GM03348 (cell line): ENCODE measurements at places on chromosomes 2 and 18.

GRCh38 chr2:48714245-48714644 lies 41.3 kb downstream of the LHCGR start:
- no peak for DNase-seq

DNA sequence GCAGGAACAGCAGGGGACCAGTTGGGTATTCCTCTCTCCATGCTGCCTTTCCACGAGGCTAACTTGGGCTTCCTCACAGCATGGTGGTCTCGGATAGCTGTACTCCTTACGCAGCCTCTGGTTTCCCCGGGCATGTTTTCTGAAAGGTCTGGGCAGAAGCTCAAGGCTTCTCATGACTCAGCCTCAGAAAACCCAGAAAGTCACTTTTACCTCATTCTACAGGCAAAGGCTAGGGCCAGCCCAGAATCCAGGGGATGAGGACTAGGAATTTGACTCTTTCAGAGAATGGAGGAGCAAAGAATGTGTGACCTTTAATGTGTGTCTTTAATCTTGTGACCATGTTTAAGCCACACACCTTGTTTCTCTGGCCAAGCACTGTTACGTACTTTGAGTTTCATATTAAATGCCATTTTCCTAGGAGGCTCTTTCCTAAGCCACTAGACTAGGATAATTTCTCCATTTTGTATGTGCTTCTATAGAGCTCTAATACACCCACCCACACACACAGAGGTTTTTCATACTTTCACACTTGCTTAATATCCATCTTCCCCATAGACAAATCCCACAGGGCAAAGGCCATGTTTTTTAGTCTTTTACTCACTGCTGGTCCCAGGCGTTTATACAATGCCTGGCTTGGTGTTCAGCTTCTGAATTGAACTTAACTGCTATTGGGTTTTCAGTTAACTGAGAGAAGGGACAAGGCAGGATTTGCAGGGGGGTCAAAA lies 77.3 kb downstream of the LONRF2 start:
- DNase-seq: peak; percentile 35

DNA sequence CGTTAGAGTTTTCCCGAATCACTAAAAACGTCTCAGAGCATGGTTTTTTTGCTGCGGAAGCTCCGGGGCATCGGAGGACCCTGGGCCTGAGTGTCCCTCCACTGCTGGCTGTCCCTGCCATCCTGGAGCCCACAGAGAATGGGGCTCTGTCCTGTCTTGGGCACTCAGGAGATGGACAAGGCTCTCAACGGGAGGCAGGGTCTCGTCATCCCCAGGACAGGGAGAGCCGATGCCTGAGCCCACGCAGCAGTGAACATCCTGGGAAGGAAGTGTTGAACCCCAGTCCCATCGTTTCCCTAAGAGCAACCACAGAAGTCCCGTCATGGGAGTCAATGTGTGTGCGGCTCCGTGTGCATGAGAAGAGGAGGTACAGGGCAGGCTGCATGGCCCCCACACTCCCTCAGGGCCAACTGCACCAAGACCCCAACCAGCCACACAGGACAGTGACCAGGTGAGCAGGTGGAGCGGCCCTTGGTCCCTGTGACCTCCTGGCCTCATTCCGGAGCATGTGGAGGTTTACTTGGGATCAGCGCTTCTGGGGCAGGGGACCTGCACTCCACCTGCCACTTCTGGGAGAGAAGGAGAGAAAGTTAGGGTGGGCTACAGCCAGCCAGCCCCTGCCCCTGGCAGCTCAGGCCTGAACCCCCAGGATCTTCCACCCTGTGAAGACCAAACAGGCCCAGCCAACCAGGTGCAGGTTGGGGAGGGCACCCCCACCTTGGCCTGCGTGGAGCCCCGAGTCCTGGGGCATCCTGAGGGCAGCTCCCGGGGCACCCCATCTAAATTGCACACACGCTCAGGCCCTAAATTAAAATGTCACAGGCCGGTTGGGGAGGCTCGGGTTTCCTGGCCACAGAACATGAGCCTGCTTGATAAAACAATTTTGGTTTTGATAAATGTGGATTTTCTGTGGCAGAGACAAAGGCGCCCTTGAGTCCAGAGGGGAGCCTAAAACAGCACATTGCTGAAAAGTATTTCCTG lies 3.1 kb upstream of the SNED1 start:
- no peak for DNase-seq

GRCh38 chr2:230668184-230668938 lies 44.3 kb upstream of the CAB39 start:
- no peak for DNase-seq

GRCh38 chr2:145792745-145793144 lies 1272.8 kb upstream of the ZEB2 start:
- no peak for DNase-seq

GRCh38 chr2:212528106-212528856 lies 10.3 kb downstream of the ERBB4 start:
- DNase-seq: no peak

- DNase-seq: no peak
Measured at GRCh38 chr2:157326698-157327097, 1.1 kb upstream of the ERMN start.

GRCh38 chr2:224069172-224069571 lies 30.1 kb upstream of the SERPINE2 start:
- peak; percentile 59 for DNase-seq

GRCh38 chr2:118841450-118841827 lies 6.0 kb downstream of the EN1 start:
- DNase-seq: no peak

GRCh38 chr2:238786379-238786778 lies 61.5 kb upstream of the TWIST2 start:
- peak; percentile 79 for DNase-seq

DNA sequence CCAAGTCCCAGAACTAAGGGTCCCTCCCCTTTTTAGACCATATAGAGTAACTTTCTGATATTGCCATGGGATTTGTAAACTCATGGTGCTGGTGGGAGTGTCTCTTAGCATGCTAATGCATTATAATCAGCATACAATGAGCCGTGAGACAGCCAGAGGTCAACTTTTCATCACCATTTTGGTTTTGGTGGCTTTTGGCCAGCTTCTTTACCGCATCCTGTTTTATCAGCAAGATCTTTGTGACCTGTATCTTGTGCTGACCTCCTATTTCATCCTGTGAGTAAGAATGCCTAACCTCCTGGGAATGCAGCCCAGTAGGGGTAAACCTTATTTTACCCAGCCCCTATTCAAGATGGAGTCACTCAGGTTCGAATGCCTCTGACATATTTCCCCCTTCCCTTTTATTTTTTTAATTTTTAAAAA lies 148.2 kb downstream of the PHLPP1 start:
- DNase-seq: no peak

DNA sequence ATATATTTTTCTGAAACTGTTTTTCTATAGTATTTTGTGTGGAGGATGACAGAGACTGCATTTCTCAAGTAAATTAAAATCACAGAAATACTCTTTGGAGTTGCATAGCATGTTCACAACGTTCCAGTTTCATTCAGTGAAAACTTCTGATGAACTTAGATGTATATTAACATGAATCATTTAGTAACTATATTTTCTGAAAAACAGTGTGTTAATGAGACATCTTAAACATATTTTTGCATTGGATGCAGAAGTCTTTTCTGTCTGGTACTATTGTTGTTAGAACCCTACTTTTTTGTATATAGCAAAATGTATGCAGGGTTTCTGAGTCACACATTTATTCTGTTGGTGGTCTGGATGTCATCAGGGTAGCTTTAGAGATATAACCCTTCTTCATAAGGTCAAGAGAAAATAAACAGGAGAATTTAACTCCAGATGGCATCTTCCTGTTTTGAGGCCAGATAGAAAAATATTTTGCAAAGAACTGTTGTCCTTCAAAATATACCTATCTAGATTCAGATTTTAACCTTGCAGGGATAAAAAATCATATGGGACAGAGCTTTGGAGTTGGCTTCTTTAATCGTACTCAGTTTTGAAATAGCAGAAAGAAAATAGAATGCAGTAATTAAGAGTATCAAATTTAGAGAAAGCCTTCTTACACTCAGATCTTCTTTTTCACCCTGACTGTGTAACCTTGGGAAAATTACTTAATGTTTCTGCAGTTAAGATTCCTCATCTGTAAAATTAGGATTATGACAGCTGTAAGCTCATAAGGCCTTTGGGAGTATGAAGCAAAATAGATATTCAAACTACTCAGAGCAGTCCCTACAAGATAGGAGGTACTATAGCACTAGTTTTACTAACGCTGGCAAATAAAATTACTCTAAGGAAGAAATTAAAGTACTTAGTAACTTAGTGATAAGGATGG lies 5.3 kb downstream of the COL3A1 start:
- DNase-seq: no peak

DNA sequence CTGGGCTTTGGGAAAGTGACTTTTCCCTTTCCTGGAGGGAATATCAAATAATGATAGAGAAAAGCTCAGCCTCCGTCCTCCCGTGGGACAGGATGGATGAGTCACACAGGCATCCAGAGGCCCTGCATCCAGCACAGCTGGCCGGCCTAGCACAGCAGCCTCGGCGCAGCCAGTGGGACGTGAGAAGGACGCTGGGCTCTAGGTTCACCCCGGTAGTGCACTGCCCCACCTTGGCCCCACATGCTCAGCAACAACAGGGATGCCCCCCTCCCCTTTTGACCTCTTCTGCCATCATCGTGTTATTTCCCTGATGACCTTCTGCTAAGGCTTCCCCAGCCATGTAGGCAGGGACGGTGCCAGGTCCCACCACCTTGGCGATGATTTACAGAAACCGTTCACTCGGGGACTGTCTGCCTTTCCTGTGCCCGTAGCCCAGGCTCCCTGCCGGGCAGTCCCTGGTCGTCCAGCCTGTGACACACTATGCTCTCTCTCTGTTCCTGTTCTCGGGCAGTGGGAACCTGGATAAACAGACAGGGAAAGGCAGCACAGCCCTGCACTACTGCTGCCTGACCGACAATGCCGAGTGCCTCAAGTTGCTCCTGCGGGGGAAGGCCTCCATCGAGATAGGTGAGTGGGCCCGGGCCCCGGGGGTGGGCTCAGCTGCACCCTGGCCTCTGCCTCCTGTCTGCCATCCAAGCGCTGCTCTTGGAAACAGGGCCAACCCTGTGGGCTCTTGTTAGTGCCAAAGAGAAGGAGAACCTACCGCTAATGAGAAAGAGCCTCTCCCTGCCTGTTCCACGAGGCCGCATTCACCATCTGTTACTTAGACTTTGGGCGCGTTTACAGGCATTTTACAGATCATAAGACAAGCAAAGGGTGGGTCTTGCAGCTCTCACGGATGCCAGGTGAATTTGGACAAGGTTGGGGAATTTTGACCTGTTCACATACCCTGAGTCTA lies 44.6 kb downstream of the ITGB1BP1 start:
- peak; percentile 93 for DNase-seq

GRCh38 chr2:1153920-1154319 lies 203.3 kb downstream of the SNTG2 start:
- no peak for DNase-seq

DNA sequence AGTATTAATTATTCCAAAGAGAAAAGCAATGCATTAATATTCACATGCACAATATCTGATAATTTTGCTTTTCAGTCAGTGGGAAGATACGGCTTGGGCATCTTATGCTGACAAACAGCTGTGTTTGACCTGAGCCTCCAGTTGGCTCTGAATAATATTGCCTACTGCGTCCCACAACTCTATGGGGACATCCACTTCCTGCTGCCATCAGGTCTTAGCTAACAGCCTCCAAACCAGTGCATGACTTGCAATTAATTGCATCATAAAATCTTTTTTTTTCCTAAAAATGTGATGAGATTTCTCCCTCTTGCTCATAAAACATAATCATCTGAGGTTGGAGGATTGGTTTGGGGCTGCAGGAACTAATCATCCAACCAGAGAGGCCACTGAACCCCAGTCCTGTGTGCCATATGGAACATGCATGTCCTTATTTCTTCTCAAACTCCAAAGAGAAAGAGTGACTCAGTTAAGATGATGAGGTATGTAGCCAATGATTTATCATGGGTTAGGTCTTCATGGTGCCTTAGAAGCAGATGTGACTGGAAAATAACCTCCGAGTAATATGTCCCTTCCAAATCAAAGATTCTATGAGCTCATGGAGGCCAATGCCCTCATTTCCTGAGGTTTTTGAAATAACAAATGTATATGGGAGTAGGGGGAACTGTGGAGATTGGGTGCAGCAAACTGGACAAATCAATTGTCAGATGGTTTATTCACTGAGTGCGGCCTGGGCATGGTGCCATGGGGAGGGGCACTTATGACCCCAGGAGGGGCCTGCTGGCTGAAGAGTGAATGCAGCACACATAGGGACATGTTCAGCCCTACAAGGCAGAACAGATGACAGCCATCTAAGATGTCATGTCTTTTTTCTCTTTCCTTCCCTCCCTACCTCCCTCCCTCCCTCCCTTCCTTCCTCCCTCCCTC lies 39.4 kb downstream of the EDAR start:
- no peak for DNase-seq

DNA sequence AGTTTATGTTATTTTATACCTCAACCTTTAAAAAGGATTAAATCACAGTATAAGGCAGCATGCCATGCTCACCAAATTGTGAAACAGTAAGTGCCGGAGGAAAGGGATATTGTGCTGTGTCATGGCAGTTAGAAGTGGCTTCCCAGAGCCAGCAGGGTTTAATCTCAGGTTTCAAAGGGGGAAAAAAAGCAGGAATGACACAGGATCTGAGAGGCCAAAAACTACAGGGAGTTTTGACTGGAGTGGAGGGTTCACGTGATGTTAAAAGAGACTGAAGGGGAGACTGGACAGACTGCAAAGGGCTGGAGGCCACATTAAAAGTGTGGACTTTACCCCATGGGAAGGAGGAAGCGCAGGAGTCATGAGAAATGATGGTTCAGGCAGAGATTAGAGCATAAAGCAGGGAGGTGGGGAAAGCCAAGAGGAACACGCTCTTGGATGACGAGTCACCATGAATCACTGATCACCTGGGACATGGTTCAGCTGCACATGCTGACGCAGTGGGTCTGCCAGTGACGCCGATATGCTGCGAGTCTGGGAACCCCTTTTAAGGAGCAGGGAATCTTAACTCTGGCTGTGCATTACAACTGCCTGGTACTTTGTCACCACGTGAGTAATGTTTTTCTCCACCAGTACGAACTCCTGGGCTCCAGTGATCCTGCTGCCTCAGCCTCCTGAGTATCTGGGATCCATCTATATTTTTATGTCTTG lies 6.1 kb downstream of the CHMP1B start:
- peak; percentile 81 for DNase-seq

DNA sequence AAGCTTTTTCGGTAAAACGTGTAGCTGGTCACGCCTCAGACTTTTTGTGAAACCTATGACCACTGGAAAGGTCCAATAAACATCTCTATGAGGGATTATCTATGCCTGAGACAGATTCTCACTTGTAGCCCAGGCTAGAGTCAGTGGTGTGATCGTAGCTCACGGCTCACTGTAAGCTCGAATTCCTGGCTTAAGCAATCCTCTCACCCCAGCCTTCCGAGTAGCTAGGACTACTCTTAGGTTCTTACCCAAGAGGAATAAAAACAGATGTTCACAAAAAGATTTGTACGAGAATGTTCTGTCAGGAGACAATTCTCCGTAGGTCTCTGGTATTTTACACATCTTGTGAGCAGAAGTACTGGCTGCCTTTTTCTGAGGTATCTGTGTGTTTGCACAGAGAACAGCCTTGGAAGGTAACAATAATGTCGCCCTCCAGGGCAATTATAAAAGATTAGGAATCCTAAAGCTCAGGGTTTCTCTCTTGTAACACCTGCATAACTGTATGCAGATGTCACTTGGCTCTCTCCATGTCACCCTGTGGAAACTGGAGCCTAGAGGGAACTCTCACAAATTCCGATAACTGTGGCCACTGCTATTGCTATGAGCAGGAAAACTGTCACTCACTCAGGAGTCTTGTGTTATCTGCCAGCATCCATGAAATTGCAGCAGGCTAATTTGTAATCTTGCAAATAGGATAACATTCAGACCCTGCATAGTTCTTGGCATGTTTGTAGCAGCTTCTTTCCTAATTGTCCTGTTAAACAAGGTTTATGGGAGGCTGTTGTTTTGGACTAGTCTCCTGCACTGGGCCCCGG lies 25.5 kb upstream of the RALBP1 start:
- DNase-seq: peak; percentile 9

GRCh38 chr18:55141318-55141717 lies 182.1 kb upstream of the CCDC68 start:
- no peak for DNase-seq
